NCI-H2029 treated with DMSO at 0.1 percent for 48 hours (cell line): ENCODE measurements at places on chromosomes 2 and 18.

- DNase-seq: no peak
These were observed 38.2 kb downstream of the GPD2 start for GRCh38 chr2:156474401-156474800.

- no peak for DNase-seq
These were observed 440.9 kb downstream of the NRXN1 start for GRCh38 chr2:50591021-50591420.

DNA sequence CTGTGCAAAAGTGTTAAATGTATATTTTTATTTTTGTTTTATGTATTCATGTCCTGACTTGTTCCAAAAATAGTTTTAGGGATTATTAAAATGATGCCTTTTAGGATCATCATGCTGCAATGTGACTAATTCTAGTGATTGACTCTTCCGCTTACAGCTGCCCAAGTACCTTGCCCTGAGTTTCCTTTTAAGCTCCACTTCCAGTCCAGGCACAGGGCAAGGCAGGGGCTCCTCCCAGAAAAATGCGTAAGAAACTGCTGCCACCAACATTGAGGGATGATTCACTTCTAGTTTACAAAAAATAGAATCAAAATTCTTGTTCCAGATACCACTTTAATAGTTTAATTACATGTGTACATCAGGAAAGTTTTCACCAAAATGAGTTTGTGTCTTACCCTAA lies 116.4 kb downstream of the IRS1 start:
- DNase-seq: no peak

GRCh38 chr2:160660741-160661140 lies 167.1 kb upstream of the RBMS1 start:
- no peak for DNase-seq

DNA sequence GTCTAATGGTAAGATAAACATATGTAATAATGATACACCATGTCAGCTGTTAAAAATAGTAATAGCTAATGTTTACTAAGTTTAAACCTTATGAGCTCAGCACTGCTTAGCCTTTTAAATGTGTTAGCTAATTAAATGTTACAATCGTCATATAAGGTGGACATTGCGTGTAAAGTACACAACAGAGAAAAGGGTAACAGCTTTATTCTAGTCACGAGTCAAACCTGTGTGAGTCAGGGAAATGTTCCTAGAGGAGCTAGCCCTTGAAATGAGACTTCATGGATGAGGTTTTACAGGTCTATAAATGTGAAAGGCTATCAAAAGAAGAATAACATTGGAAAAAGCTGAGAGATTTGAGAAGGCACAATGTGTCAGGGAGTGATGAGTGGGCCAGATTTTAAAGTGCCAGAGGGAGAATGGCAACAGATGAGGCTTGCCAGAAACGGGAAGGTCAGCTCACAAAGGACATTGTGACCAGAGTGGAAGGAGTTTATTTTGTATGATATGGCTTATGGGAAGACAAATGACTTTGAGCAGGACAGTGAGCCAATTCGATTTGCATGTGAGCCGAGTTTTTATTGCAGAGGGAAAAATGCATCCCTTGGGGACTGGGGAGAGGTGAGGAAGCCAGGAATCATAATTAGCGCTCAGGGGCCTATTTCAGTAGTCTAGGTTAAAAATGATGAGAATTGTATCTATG lies 276.3 kb downstream of the CTNNA2 start:
- no peak for DNase-seq

DNA sequence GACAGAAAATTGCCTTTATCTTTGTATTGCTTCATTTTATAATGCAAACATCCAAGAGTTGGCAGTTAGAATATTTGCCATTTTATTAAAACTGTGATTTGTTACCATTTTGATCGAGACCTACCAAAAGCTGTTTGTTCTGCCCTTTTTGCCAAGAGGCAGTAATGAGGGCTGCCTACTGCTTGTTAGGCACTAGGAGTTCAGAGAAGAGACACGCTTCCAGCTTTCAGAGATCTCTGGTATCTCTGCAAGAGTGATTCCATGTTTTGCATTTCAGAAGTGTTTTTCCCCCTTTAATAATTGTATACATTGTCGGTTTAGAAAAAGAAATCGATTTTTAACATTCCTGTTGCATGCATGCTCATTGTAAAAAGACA lies 628 bp downstream of the MRPL30 start:
- no peak for DNase-seq

DNA sequence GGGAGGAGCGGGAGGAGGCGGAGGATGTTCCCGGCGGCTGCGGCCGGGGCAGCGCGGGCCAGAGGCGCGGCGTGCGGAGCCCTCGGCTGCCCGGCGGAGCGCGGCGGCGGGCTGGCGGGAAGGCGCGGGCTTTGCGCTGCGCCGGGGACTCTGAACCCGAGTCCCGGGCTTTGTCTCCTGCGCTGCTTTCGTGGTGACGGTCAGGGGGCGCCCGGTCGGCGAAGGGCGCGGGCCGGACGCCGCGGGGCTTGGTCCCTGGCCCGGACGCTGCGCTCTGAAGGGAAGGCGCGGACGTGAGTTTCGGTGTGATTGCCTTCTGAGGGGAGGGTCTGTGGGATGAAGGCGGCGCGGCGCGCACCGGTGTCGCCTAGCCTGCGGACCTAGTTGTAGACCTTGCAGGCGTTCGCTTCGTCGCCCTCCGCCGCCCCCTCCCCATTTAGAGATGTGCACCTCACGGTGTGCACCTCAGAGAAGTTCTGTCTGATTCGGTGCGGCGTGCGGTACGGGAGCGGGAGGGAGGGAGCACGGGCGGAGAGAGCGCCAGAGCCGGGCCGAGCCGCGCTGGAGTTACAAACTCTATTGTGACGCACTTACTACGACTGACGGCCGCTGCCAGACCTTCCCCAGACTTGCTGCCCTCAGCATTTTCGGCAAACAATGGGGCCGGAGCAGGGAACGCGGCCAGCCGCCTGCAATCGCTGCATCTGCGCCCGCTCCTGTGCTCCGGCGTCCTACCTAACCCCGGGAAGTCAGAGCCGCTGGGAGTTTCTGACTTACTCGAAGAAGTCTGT lies 2.1 kb downstream of the BCL2L11 start:
- DNase-seq: peak; percentile 67

GRCh38 chr2:223613017-223613950 lies 11.1 kb upstream of the SCG2 start:
- peak; percentile 69 for DNase-seq

- no peak for DNase-seq
These were observed 247.8 kb downstream of the BCL2 start for GRCh38 chr18:63071701-63072141.

GRCh38 chr18:3055816-3056215 lies 42.9 kb upstream of the LPIN2 start:
- no peak for DNase-seq

DNA sequence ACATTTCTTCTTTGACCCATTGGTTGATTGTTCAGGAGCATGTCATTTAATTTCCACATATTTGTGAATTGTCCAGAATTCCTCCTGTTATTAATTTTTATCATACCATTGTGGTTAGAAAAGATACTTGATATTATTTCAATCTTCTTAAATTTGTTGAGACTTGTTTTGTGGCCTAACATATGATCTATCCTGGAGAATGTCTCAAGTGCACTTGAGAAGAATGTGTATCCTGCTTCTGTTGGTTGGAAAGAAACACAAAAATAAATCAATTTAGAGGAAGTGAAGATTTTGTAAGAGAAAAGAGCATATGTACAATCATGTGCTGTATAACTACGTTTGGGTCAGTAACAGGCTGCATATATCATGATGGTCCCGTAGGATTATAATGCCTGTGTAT lies 118.6 kb upstream of the CDC42EP3 start:
- no peak for DNase-seq

GRCh38 chr18:12606592-12607315 lies 51.2 kb downstream of the SPIRE1 start:
- no peak for DNase-seq

- no peak for DNase-seq
These were observed 141.5 kb downstream of the KCNH7 start for GRCh38 chr2:162697111-162697510.

DNA sequence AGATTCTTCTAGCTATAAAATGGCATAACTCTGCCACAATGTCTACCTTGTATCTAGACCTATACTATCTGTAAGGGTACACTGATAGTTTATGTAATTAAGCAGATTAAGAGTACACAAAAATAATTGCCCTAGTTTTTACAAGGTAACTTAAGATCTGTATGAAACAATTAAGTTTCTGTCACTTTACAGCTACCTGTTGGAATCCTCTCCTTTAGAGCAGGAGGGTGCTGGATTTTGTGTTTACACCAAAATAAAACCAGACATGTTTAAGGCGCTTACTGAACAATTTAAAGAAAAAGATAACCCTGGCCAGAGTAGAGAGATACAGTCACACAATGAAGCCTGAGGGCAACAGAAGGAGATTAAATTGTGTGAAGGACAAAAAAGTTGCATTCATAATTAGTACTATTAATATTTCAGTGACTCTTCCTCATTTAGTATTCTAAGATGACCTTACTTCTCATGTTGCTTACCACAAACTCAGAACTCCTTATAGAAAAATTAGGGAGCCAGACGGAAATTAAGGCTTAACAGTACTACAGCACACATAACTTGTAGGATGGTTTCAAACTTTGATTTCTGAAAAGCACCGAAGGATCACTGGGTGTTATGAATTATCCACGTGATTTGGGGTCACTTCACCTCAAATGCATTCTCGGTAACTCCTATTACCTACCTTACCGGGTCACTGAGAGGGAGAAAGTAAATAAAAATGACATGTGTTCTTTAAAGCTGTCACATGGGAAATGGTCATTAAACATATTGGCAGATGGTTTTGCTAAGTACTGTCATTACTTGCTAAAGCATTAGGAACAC lies 1.0 kb downstream of the DARS1 start:
- no peak for DNase-seq

- no peak for DNase-seq
These were observed 408.8 kb upstream of the UBE2E3 start for GRCh38 chr2:180571559-180571958.

DNA sequence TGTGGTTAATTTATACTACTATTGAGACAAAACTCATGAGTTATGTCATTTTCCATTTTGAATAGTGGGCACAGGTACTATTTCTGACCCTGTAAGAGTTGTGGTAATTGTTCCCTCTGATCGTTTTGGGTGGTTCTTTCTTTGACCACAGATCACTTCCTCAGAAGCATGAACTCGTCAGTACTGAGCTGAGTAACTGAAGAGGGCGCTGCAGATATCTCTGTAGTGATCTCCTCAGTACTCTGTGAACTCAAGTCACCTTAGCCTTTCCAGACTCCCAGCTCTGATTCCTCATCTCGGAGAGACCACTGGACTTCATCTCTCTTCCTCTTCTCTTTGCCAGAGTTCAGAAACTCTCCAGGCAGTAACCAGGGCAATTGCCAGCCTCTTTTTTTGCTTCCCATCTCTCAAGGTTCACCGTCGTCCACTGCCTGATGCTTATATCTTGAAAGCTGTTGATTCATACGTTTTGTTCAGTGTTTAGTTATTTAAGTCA lies 9.4 kb upstream of the IL1RL1 start:
- no peak for DNase-seq

- DNase-seq: no peak
These were observed 32.8 kb downstream of the FMNL2 start for GRCh38 chr2:152367547-152368390.

DNA sequence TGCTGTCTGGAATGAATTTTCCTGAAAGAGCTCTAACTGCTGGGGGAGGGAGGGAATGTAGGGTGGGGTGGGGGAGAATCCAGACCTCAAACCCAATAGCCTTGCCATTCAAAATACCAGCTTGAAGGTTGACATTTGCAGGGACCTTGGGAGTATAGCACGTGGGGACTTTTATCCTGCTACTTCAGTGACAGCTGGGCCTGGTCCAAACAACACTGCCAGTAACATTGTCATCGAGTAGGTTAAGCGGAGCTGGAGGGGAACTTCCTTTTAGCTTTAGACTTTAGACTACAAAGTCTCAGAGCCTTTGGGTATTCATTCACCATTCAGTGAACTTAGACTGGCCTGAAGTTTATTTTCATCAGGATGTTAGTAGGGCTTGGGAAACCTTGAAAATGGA lies 248.7 kb downstream of the MEIS1 start:
- no peak for DNase-seq

GRCh38 chr2:114222344-114222743 lies 220.1 kb upstream of the DPP10 start:
- no peak for DNase-seq

DNA sequence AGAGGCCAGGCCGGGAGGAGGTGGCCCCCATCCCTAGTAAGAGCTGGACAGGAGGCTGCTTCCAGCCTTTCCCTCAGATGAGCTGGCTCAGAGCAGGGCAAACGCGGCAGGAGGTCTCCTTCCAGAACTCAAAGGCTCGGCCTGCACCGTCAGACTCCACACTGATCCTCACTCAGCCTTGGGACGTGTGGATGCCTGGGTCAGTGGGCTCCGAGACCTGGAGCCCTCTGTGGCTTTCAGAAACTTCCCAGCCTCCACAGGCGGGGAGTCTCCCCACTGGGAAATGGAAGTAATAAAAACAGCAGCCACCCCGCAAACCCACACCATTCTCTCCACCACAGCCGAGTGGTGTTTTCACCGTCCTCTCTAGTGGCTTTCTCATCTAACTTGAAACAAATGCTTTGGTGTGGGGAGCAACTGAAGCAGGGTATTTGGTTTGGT lies 54.3 kb downstream of the INPP5D start:
- DNase-seq: no peak

DNA sequence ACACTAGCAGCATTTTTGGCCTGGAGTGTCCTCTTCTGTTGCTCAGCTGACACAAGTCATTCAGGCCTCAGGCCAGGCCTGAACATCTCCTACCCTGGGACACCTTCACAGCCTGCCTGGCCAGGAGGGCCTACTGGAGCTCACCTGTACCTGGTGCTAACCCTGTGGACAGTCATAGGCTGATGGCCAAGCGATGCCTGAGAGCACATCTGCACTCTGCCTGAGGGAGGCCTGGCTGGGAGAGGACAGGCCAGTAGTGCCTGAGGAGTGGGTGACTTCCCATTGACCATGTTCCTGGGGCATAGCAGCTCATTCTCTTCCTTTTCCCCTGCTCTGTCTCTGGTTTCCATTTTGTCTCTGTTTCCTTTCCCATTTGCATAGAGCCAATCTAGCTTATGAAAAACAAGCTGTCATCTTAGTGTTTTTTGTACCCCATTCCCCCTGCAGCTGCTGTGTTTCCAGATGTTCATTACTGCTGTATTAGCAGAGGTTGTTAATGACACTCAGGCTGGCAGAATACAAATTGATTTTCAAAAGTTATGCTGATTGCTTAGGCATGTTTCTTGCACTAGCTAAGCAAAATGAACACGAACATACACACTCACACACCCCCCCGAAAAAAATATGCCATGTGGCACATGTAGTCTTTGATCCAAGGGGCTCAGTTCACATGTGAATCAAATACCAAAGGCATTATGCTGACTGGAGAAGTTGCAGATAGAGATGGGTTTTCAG lies 149.7 kb upstream of the HS6ST1 start:
- DNase-seq: no peak

GRCh38 chr18:26717123-26717719 lies 148.3 kb downstream of the AQP4 start:
- no peak for DNase-seq

GRCh38 chr2:8508766-8509165 lies 173.1 kb upstream of the ID2 start:
- no peak for DNase-seq

- DNase-seq: peak; percentile 16
These were observed 56.6 kb upstream of the NOL4 start for GRCh38 chr18:34281290-34281689.

- DNase-seq: peak; percentile 13
These were observed 401.4 kb downstream of the NBAS start for GRCh38 chr2:15159751-15160177.
